Renal cortex interstitium (tissue), 15 donors: ENCODE measurements at places on chromosomes 7 and 10. TPM values are rescaled to one million over a fixed set of nuclear protein-coding genes. Genes with fewer than 3 reads are reported as not detected.

- DNase-seq: no peak
These were observed 1.1 kb upstream of the ACTR3C start for GRCh38 chr7:150324373-150324961.

CSTF2T gene
- polyA plus RNA-seq: 43.9 TPM

DNA sequence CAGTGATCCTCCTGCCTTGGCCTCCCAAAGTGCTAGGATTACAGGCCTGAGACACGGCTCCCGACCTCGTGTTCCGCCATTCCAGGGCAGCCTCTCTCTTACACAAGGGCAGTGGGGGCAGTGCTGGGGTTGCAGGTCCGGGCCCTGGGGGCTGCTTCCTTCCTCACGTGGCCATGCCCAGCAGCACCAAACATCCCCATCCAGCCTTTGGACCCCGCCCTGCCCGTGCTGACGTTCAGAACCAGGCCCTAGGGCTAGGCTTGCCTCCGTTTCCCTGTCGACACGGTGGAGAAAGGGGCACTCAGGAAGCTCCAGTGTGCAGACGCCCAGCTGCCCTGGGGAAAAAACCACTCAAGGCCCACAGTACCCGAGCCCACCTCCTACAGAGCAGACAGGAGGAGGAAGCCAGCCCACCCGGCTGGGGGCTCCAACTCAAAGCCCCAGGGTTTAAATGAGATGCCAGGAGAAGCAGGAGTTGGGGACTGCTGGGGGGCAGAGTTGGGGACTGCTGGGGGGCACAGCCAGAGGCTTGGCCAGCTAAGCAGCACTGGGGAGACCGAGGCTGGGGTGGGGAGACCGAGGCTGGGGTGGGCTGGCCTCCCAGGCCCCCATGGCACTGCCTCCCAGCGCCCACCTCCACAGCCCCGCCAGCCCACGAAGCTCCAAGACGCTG is 35.9 kb downstream of the ADAP1 start:
- DNase-seq: no peak

GRCh38 chr7:158432369-158433341 is 155.0 kb downstream of the PTPRN2 start:
- DNase-seq: peak; percentile 38

GRCh38 chr7:32163141-32163806 is 93.1 kb upstream of the PDE1C start:
- DNase-seq: no peak

- no peak for DNase-seq
These were observed 418.4 kb downstream of the PARD3 start for GRCh38 chr10:34396663-34397062.

GRCh38 chr7:707296-708000 is 19.1 kb upstream of the DNAAF5 start:
- DNase-seq: no peak

DNA sequence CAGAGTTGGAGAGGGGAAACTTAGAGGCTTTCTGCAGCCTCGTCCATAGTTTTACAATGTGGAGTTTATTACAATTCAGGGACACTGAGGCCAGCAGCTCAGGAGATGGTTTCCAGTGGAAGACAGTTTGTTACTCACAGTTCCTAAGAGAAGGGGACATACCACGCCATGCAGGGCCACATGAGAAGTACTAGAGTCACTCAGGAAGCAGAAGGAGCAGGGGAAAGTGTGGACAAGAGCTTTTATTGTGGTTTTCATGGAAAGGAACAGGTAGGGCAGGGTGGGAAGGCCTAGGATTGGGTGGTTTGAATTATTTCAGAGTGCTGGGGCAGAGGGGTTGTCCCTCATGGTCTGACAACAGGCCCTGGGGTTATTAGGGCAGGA is 292.1 kb upstream of the IGFBP3 start:
- DNase-seq: no peak

- no peak for DNase-seq
These were observed 47.6 kb upstream of the ANKRD1 start for GRCh38 chr10:90968328-90969081.

CLCN1 gene
- 0.15 TPM for polyA plus RNA-seq

HYCC1 gene
- polyA plus RNA-seq: 20.2 TPM

GRCh38 chr10:134247-135131 is 766 bp upstream of the ZMYND11 start:
- DNase-seq: peak; percentile 40

DNA sequence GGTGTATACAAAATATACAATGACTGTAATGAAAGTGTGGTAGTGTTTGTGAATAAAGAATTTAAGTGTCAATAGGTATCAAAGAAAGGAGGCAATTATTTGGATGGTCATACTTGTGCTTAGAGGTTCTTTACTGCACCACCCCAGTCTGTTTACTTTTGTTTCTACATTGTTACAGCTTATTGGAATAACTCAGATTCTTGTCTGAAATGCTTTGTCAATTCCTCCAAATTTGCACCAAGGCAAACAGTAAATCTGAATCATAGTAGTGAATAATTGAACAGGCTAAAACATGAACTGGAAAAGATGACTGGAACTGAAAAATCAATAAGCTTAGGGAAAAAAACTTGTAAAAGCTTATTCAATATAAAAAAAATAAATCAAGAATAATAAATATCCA is 319.2 kb downstream of the EXOC4 start:
- DNase-seq: no peak

SSC4D gene
- polyA plus RNA-seq: 5.2 TPM

TNS3 gene
- 97.2 TPM for polyA plus RNA-seq
